ENCODE measurements at places on chromosomes 5 and 9.

DNA sequence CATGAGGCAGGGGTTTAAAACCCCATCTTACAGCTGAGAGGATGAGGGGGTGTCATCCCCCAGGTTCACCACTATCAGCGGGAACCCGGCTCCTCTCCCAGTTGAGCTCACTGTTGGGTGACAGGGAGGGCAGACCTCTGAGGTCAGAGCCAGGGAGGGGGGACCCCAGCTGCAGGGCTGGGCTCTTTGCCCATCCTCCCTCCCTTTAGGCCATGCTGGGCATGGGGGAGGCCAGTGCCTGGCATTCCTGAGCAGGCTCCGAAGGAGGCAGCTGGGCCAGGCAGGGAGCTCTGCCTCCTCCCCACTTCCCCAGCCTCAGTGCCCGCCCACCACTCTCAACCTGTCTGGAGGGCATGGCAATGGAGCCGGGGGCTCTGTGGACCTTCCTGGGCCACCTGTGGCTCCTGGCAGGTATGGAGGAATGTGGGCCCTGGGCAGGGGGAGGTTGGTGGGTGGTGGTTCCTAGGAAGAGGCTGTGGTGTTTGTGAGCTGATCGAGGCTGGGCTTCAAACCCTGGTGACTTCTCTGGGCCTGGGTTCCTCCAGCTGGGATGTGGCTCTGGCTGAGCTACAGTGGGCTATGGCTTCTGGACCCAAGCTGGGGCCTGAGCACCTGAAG lies 12.6 kb downstream of the CRB2 start:
- no peak for DNase-seq

- no peak for DNase-seq
Observed at GRCh38 chr5:43712081-43712480, 109.1 kb downstream of the NNT start.

DNA sequence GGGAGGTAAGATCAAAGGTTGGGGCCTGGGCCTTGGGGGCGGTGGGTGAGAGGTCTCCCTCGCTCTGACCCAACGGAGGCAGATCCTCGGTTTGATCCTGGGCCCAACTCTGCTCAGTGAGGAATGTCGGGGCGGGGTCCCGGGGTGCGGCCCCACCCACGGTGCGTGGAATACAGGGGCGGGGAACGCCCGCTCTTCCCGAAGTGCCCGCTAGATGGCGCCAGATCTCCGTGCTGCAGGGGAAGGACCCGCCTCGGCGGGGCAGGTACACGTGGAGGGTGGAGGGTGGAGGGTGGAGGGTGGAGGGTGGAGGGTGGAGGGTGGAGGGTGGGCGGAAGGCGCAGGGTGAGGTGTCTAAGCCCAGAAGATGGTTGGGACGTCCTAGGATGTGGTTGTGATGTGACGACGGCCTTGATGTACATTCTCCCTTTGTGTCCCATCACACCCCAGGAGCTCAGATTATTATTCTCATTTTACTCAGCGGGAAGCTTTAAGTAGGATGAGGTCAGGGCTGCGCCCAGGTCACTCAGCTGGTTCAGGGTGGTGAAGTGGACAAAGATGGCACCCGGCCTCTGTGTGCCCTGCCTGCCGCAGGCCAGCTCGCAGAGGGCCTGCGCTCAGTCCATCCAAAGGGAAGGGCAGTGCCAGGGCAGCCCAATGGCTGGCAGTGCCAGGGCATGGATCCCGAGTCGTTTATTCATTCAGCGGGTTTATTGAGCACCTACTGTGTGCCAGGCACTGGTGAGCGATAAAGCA lies 9.4 kb upstream of the RPS14 start:
- DNase-seq: peak; percentile 55

DNA sequence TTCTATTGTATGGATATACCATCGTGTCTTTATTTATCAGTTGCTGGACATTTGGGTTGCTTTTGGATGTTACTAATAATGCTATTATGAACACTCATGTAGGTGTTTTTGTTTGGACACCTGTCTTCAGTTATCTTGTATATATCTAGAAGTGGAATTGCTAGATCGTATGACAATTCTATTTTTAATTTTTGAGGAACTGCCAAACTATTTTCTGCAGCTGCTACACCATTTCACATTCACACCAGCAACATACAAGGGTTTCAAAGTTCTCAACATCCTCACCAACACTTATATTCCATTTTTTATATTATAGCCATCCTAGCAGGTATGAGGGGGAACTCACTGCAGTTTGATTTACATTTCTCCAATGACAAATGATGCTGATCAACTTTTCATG lies 324.6 kb downstream of the CAAP1 start:
- no peak for DNase-seq

DNA sequence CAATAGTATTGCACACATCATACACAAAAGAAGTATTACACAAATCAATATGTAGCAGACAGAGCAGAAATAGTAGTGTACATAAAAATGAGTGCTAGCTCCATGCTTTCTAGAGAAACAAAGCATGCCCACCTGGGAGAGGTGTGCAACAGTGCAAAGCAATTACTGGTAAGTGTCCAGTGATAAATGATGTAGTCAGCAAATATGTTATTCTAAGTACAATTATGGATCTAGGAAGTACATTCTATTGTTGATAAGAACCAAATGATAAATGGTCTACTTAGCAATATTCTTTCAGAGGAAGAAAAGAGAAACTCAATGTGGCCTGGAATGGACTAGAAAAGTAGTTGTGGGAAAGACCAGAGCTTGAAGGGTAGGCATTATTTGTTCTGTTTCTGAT lies 188.6 kb downstream of the HINT1 start:
- no peak for DNase-seq

GRCh38 chr5:173175523-173175922 lies 31.2 kb downstream of the BNIP1 start:
- DNase-seq: no peak

- DNase-seq: peak; percentile 69
Observed at GRCh38 chr5:147935032-147935431, 28.7 kb upstream of the C5orf46 start.

DNA sequence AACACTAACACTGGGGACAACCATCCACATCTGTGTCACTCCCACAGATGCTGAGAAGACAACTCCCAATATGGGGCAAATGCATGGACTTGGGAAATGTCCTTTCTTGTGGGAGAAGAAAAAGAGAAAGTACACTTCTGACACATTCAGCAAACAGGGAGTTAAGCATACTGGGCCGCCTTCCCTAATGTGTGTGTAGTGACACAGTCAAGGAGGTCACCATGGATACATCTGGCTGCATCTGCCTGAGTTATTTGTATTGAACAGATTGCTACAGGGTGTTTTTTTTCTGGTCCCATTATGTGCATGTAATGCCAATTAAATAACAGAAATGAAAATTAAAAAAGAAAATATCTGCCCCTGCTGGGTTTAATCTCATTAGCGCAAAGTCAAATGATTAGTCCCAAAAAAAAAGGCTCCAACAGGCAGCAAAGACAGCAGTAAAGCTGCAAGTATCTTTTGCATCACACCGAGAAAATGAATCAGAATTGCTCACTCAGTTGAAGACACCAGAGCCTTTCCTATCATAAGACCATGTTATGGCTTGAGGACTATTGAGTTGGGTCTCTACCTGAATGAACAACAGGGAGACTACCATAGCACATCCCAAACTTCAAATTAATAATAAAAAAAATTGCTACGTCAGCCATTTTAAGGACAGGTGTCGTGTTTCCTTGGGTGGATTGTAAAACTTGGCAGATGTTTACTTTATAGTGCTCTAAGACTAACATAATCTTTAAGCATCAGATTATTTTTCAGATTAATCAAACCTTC lies 395.9 kb downstream of the DTWD2 start:
- DNase-seq: no peak

GRCh38 chr5:80008995-80009765 lies 18.1 kb upstream of the MTX3 start:
- DNase-seq: no peak

DNA sequence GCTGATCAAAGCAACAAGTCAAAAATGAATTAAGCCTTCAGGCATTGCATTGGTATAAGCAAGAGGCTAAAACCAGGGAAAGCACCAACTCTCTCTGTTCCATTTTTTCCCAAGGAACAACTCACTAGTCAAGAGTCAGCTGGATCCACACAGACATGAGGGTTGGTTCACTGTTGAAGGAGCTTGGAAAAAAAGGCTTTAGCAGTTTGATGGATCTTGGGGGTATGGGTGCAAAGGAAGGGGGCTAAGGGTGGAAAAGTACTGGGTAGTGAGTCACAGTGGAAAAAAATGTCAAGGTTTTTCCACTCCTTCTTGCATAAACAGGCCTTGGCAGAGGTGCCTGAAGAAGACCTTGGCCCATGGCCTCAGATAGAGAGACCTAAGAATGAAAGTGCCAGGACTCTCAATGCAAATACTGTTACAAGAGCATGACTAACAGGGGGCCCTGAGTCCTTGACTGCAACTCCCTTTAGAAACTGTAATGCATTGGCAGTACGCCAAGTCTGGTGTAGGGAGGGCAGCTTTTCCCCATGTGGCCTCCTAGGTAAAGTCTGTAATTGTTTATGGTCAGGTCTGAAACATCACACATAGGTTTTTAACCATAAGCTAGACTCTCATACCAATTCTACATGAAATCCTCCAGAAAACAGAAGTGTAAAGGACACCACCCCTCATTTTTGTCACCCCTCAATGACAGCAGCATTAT lies 23.7 kb downstream of the ACTL7A start:
- DNase-seq: peak; percentile 93

DNA sequence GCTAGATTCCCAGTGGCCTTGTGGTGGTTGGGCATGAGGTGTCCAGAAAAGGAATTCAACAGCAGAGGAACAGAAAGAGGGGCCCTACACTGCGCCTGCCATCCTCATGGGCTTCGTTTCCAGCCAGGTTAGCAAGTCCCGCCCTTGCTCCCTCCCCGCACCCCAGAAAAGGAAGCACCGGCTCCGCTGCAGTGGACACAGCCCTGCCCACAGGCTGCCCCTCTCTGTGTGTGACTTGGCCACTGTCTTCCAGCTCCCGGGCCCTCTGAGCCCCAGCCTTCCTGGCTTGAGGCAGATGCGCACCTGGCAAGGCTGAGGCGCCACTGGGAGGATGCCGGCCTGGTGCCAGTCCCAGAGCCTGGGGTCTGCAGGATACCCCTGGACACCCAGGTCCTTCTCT lies 305.0 kb upstream of the IRX4 start:
- DNase-seq: no peak

DNA sequence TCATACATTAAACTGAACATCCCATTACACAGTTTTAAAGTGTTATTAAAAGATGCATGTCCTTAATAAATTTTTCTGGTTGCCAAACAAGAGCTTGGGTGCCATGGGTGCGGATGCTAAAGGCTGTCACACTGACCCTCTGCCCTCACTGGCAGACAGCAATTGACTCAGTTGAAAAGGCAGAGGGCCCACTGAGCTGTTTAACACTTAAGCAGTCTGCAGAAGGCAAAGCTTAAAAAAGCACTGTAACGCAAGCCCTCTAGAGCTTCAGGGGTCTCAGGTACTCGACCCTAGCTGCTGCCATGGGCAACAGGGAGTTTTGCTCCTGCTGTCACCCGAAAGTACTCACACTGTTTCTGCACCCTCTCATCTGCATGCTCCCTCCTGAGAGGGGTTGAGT lies 726.4 kb upstream of the TYRP1 start:
- DNase-seq: no peak

- no peak for DNase-seq
Observed at GRCh38 chr9:36698984-36699383, 126.3 kb downstream of the MELK start.

DNA sequence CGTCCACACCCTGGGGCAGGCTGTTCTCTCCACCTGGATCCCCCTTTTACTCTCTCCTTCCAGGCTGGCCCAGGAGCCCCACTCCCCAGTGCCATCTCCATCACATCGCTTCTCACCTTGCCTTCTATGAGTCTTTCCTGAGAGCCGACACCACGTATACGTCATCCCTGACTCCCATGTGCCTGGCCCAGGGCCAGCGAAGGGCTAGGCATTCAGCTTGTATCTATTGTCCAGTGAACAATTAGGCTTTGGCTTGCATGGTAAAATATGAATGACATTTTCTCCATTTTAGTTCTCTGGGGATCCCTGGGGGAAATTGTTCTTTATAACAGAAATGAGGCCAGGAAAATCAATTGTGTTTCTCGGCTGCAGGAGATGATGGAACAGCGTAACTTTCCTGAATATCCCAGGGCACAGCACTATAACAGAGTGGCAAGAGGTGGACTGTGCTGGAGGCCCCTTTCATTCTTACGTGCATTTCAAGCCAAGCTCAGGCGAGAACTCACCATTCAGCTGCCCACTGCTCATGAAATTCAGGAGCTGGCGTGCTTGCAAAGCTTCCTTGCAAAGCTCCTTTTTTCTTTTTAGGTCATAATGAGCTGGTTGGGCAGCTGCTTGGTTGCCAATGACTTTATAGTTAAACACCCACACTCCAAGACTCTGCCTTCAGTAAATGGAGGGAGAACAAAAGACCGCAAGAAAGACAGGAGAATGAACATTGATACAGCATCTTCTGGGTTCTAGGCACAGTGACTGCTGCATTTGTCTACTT lies 37.7 kb downstream of the NSG2 start:
- DNase-seq: no peak

DNA sequence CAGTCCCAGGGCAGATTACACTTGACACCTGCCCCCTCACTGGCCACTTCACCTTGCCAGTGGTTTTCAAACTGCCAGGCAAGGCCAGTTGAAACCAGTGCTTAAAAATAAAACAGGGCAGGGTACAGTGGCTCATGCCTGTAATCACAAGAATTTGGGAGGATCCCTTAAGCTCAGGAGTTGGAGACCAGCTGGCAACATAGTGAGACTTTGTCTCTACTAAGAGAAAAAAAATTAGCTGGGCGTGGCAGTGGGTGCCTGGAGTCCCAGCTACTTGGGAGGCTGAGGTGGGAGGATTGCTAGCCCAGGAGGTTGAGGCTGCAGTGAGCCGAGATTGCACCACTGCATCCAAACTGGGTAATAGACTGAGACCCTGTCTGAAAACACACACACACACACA lies 58.1 kb downstream of the ROPN1L start:
- DNase-seq: no peak

DNA sequence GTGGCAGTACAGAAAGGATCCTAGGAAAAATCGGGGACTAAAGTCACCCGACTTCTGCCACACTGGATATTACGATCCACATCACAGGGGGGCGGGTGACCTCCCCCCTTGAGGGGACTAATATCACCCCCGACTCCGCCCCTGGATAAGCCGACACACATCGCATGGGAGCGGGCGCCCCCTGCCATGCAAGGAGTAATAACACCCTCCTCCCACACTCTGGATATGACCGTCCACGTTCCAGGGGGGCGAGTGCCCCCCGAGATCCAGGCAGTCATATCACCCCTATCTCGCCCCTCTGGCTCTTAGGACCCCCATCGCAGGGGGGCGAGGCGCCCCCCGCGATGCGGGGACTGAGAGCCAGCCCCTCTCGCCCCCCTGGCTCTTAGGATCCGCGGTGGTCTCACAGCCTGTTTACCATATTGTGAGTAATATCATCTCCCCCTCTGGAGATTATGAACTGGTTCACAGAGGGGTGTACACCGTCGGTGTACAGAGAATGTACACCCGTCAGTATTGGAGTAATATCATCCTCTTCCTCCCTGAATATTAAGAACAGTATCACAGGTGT lies 423.0 kb downstream of the DIRAS2 start:
- no peak for DNase-seq

- no peak for DNase-seq
Observed at GRCh38 chr5:146376821-146377220, 38.2 kb downstream of the POU4F3 start.

All from choroid plexus epithelial cell (primary cell).